ENCODE measurements at places on chromosomes 5 and 9.

DNA sequence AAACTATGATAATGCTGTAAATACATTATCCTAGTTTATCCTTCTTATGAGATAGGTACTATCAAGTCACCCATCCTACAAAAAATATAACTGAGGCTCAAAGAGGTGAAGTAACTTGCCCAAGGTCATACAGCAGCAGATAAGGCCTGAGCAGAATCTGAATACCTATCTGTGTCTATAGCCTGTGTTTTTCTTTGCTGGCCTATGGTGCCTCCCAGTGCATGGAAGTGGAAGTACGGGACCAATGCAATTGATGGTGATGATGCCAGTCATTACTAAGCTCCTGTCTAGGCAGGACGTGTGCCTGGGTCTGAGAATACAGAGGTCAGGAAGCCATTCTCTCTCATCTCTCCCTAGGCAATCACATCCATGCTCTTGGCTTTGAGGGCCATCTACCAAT lies 67.8 kb downstream of the FAT2 start:
- no peak for DNase-seq

GRCh38 chr5:94499806-94500205 lies 118.6 kb downstream of the KIAA0825 start:
- no peak for DNase-seq

- no peak for DNase-seq
Measured at GRCh38 chr5:19986031-19986619, 1.9 kb downstream of the CDH18 start.

- DNase-seq = no peak
Measured at GRCh38 chr5:74576941-74577456, 63.5 kb downstream of the ENC1 start.

DNA sequence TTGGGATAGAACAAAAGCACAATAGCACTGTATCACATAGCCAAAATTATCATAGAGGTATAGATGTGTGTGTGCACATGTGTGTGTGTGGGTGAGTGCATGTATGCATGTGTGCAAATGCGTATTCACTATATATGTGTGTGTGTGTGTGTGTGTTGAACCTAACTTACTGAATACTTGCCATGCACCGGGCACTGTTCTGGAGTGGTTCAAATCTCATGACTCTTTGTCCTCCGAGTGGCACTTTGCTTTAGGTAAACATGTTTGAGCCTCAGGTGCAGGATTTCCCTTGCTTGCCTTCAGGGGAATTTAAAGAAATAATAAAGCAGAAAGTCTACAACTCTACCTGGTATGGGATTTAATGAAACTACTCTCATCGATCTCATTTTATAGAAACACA lies 183.5 kb upstream of the GDNF start:
- DNase-seq = no peak

GRCh38 chr9:97759581-97760288 lies 62.6 kb upstream of the XPA start:
- DNase-seq = no peak

DNA sequence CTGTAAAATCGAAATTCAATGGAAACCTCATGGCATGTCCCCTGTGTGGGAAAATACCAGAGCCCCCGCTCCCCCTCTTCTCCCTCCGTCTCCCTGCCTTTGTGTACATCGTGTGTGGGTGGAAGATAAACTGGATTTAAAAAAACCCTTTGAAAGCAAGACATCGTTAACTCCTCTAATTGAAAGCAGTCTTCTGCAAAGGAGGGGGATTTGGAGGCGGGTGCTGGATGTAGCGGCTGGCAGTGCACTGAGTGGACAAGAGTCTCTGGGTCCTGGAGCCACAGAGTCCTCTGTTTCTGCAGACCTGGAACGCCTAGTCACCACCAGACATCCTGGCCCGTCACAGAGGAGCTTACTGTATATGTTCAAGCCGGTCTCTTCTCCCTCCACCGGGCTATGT lies 169.4 kb downstream of the PAPPA start:
- no peak for DNase-seq

DNA sequence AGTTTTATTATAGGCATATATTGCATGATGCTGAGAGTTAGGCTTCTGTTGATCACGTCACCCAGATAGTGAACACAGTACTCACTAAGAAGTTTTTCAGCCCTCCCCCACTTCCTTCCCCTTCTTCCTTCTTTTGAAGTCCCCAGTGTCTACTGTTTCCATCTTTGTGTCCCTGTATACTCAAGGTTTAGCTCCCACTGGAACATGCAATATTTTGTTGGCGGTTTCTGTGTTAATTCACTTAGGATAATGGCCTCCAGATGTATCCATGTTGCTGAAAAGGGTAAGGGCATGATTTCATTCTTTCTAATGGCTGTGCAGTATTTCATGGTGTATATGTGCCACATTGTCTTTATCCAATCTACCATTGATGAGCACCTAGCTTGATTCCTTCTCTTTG lies 764.3 kb downstream of the MTRR start:
- DNase-seq = no peak

DNA sequence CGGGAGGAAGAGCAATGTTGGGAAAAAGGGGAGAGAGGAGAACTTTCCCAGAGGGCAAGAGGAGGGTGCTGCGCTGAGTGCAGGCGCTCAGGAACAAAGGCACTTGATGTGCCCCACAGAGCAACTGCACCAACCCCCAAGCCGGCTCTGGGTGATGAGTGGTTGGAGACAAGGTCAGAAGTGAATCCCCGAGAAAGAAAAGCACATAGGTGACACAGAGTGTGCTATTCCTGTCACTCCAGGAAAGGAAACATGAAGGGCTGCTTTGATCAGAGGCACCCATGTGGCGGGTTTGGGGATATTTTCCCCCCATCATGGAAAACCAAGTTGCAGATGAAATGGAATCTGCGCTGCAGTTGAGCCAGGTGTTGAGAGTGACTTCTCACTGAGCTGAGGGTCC lies 20.7 kb upstream of the SLC25A48 start:
- DNase-seq = no peak

DNA sequence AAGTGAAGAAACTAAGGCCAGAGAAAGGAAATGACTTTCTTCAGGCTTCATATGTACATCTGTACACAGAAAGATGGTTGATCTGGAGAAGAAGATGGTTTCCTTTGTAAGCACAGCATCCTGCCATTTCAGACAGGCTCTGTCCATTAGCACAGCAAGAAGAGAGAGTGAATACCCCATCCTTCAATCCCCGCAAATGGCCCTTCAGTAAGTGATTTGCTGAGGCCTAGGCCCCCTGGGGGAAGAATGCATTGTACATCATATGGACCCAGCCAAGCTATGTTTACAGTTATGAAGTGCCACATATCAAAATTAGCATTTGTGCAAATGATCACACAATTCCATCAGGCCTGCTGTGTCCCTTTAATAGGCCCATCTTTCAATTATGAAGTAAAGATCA lies 657.4 kb downstream of the BRINP1 start:
- DNase-seq = no peak

DNA sequence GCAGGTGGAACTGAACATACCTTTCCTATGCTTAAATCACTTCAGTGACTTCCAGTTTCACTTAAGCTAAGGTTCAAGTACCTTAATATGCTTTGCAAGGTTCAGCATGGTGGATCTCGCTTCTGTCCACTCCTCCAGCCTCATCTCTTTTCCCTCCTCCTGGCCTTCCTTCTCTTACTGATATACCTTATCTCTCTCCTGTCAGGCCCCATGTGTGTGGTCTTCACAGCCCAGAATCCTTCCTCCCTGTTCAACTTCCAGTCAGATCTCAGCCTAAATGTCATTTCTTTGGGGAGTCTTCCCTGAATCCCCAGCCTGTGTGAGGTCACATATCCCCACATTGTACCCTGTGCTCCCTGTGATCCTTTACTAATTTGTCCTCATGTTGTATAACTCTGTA lies 87.7 kb downstream of the ANGPTL2 start:
- no peak for DNase-seq

- no peak for DNase-seq
Measured at GRCh38 chr9:96115836-96116235, 186.1 kb downstream of the HSD17B3 start.

DNA sequence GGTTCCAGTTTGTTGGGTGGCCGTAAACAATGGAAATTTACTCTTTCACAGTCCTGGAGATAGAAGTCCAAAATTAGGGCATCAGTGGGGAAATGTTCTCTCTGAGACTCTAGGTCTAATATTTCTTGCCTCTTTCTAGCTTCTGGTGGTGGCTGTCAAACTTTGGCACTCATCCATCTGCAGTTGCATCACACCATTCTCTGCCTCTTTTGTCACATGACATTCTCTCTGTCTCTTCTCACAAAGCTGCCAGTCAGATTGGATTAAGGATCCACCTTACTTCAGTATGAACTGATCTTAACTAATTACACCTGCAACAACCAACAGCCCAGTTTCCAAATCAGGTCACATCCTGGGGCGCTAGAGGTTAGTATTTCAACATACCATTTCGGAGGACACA lies 222.9 kb upstream of the FTMT start:
- no peak for DNase-seq

GRCh38 chr5:95866435-95867040 lies 44.0 kb upstream of the GLRX start:
- DNase-seq = no peak

DNA sequence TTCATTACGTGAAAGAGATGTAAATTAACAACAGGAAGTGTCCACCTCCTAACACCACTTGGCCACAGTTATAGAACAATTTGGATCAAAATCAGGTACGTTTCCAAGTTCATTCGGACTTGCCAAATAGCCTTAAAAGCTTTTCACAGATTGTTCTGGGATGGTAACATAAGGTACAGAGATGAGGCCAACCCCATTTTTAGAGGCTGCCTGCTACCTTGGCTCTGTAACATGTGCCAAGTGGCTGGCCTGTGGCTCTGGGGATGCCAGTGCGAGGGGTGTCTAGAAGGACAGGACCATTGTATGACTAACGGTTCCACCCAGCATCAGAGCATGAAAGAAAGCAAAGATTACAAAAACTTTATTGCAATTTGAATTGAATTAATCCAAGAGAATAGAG lies 91.0 kb downstream of the LHFPL2 start:
- no peak for DNase-seq

GRCh38 chr9:77763566-77763965 lies 115.4 kb upstream of the GNA14 start:
- no peak for DNase-seq

DNA sequence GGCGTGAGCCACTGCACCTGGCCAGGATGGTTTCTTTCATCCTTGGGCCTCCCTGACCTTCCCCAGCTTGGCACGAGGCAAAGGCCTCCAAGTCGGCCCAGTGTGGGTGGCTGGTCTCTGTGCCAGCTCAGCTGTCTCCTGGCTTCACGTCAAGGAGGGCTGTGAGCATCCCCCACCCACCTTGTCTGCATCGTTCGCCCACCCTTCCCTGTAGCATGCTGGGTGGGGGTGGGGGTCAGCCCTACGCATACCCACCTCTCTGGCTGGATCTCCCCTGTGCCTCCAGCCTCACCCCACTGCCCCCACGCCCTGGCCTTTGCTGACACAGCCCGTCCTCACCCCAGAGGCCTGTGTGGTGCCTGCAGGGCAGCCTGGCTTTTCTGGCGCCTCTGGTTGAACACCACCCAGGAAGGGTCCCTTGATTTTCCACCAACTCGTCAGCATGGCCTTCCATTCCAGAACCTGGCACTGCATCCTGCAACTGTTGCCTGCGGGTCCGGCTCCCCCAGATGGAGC lies 8.8 kb upstream of the WDR5 start:
- DNase-seq = no peak

- DNase-seq = no peak
Measured at GRCh38 chr9:92492781-92493401, 10.6 kb upstream of the ASPN start.

GRCh38 chr9:23938908-23939307 lies 112.9 kb upstream of the ELAVL2 start:
- no peak for DNase-seq

DNA sequence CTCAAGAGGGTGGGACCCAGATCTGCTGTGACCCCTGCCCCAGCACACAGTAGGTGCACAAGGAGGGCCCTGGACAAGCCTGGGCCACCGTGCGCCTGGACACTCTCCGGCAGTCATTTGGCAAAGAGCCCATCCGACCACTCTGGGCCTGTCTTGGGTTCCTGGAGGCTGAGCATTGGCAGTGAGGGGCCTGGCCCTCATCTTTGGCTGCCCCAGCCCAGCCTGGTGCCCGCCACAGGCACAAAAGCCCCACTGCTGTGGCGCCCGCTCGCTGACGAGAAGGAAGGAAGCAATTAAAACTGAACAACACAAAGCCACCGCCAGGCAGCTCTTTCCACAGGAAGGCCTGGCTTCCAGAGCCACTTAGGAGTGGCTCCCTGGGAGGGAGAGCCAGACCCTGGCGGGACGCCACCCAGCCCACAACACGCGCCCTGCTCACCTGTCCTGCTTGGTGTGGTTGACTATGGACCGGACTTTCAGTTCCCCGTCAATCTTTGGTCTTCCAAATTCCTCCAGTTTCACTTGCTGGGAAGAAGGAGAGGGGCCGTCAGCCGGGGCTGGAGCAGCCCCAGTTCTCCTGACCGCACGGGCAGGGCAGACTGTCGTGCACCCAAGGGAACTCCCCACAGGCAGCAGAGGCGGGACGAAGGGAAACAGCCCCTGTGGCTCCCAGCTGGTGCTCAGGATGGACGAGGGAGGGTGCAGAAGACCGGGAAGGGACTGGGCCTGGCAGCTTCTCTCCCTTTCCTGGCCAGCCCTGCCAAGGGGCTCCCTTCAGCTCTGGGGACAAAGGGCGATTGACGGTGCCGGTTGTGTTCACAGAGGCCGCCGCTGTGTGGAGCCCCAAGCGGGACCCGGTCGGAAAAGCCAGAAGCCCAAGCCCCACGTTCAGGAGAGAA lies 50.9 kb upstream of the SARDH start:
- no peak for DNase-seq

- DNase-seq = no peak
Measured at GRCh38 chr9:126150411-126151030, 176.1 kb upstream of the MVB12B start.

- no peak for DNase-seq
Measured at GRCh38 chr5:62576570-62577170, 1.9 kb upstream of the LRRC70 start.

- no peak for DNase-seq
Measured at GRCh38 chr9:94821098-94821887, 94.8 kb downstream of the AOPEP start.

DNA sequence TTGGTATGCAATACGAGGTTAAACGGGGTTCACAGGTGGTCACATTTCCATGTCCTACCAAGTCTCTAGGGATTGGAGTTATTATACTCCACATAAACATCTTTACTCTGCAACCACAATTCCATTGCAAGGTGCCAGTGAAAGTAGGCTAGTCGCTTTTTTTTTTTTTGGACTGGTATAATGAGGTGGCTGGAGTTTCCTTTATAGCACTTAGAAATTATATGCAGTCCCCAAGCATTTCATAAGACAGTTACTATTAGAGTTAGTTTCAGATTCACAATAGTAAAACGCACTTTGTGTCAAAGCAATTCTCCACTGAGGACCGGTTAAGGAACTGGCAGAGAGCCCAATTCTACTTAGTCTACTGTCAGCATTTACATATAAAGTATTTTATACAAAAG lies 1.4 kb downstream of the MEF2C start:
- no peak for DNase-seq

GRCh38 chr9:127351182-127352166 lies 45.5 kb upstream of the SLC2A8 start:
- DNase-seq = no peak

GRCh38 chr9:88747768-88748167 lies 212.8 kb downstream of the NXNL2 start:
- no peak for DNase-seq

GRCh38 chr9:73577848-73578247 lies 426.2 kb downstream of the ANXA1 start:
- DNase-seq = no peak

GRCh38 chr9:133959171-133959570 lies 33.0 kb downstream of the VAV2 start:
- DNase-seq = no peak
